ENCODE measurements at places on chromosomes 1 and 21.

- no peak for DNase-seq
Observed at GRCh38 chr1:27429029-27429425, 36.6 kb downstream of the GPR3 start.

DNA sequence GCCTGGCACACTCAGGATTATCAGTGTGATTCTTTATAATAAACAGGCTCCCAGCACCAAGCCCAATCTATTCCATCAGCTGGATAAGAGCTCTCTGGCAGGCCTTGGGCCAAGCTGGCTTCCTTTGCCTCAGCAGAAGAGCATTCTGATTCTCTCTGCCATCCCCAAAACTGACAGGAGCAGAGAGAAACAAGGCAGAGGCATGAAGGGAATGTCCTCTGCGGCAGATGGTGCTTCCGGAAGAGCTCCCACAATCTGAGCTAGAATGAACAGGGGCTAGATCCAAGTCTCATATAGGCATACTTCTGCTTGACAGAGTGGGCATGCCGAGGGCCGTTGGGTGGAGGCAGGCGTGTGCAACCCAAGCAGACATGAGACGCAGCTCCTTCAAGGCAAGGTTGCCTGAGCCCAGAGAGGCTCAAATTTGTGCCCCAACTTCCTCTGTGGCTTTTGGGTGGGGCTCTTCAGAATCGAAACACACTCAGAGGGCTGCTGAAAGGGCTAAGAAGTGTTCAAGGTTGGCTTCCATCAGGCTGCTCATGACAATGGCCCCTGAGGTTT, 4.0 kb downstream of the CAPN2 start:
- DNase-seq: no peak

DNA sequence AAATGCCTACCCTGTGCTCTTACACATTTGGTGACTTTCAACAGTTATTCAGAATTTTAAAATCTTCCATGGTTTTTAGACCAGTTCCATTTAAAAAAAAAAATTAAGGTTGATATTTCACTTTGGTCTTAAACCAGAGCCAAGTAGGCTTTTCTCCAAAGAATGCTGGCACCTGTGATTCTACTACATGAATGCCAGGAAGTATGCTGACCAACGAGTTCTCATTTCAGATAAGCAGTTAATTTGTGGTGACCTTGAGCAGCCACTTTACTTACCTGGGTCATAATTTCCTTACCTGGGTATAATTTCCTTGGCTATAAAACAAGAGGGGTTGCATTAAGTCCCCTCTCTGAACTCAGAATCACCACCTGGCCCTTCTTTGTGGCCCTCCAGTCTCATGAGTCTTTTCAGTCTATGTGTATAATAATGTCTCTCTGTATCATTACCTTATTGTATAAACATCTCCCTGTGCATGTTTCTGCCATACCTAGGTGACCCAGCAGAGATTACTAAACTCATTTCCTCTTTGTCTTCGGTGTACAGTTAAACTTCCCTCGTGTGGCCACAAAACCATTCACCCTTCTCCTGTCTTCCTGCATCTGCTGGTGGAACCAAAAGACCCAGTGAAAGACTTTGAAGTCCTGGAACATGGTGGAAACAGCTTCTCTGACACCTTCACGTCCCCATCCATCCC, 139.1 kb upstream of the DPT start:
- DNase-seq: no peak

DNA sequence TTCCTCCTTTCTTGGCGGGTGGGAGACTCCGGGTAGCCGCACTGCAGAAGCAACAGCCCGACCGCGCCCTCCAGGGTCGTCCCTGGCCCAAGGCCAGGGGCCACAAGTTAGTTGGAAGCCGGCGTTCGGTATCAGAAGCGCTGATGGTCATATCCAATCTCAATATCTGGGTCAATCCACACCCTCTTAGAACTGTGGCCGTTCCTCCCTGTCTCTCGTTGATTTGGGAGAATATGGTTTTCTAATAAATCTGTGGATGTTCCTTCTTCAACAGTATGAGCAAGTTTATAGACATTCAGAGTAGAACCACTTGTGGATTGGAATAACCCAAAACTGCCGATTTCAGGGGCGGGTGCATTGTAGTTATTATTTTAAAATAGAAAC, 2.5 kb downstream of the OLIG2 start:
- DNase-seq: no peak
